ENCODE measurements at places on chromosomes 5 and 9. TPM values are rescaled to one million over a fixed set of nuclear protein-coding genes. Genes with fewer than 3 reads are reported as not detected.

Gene MPDZ
- total RNA-seq = not detected

Gene ZFP62
- total RNA-seq = 21.5 TPM

Gene NR6A1
- 1.8 TPM for total RNA-seq

Gene ADRB2
- total RNA-seq = 0.21 TPM

DNA sequence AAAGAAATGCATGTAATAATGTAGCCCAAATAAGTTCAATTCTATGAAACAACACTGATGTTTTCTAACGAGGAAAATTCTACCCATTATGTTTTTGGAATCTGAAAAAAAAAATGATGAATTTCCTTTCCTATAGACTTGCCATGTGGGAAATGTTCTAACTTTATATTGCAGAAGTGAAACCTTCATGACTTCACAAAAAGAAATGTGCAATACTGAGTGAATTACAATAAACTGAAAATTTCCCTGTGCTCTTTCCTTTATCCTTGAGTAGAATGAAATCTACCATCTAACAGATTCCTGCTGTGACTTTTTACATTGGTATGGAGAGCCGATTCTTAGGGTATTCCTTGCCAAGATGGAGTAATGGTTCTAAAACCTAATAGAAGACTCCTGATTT, 1622.5 kb downstream of the MAT2B start:
- no peak for DNase-seq

DNA sequence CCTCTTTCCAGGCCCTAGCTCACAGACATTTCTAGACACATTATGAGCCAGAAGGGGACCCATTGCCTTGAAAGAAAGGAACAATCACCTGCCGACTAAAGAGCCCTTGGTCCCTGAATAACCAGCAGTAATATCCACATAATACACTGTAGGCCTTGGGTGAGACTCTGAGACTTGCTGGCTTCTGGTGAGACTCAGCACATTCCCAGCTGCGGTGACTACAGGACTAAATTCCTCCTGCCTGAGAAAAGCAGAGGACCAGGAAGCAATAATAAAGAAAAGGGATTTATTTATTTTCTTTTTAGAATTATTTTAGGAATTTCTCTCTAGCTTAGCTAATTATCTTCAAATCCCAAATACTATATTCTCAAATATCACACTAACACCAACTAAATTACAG, 87.8 kb upstream of the RGS7BP start:
- no peak for DNase-seq

GRCh38 chr5:74072646-74073045, 446.6 kb downstream of the ARHGEF28 start:
- no peak for DNase-seq

DNA sequence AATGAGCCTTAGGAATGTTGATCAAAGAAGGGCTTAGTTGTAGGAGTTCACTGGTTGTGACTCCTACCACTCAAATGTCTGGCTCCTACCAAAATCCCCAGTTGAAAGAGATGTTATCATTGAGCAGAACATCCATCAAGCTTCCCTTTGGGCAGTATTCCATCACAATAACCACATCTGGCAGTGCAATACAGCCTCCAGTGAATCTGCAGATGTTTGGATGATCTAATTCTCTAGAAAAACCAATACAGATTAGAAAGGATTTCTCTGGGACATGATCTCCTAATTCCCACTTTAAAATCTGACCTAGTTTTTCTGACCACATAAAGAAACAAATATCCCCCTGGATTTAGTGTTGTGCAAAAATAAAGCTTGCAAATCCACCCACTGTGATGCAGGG, 81.6 kb downstream of the TMEM215 start:
- DNase-seq = no peak

DNA sequence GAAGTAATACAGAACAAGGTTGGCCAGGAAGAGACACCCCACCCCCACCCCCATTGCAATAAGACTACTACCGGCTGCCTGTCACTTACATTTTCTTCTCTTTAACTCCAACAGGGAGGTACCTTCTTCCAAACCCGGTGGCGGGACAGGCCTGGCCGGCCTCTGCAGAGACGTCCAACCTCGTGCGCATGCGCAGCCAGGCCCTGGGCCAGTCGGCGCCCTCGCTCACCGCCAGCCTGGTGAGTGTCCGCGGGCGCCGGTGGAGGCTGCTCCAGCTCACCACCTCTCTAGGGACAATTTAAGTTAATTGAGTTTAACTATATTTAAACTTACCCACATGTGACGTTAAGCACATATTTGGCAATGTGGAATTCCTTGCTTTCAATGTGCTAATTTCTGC, 192.4 kb downstream of the MAST4 start:
- no peak for DNase-seq

DNA sequence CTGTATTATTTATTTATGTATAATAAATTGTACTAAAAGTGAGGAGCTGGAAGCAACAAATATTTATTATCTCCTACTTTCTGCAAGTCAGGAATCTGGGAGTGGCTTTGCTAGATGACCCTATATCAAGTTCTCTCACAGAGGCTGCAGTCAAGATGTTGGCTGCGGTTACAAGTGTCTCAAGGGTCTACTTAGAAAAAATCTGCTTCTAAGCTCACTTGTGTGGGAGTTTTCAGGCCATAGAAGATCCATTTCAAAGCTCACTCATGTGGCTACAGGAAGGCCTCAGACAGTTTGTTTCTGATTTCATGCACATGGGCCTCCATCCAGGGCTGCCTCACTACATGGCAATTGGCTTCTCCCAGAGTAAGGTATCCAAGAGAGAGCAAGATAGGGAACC, 551.1 kb downstream of the CAAP1 start:
- DNase-seq = no peak

GRCh38 chr5:7078901-7079300, 317.0 kb upstream of the ADCY2 start:
- peak; percentile 11 for DNase-seq

Data from activated naive CD4-positive, alpha-beta T cell treated with anti-CD3 and anti-CD28 coated beads for 36 hours (primary cell).